ENCODE measurements at places on chromosomes 3 and 15.

DNA sequence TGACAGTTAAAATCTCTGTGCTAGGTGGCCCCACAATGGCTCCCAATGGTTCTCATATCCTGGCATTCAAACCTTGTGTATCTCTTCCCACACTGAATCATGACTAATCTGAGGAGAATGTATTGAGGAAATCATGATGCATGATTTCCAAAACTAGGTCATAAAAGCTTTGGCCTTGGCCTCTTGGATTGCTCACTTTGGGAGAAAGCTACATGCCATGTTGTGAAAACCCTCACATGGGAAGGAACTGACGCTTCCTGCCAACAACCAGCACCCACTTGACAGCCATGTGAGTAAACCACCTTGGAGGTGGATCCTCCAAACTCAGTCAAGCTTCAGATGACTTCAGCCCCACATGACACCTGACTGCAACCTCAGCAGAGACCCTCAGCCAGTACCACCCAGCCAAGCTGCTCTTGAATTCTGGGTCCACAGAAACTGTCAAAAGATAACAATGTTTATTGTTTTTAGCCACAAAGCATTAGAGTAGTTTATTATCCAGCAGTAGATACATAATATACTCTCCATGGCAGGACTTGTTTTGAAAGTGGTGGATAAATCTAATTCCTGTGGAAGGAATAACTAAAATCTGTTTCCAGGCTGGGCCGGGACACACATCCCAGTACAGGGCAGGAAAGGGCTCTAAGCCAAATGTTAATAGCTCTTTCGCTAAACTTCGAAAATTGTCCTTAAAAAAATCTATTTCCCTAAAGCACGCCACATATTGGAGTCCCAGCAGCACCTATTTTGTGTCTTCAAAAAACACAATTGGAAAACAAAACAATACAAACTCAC is 1.0 kb upstream of the ZNF620 start:
- peak; percentile 74 for ATAC-seq

DNA sequence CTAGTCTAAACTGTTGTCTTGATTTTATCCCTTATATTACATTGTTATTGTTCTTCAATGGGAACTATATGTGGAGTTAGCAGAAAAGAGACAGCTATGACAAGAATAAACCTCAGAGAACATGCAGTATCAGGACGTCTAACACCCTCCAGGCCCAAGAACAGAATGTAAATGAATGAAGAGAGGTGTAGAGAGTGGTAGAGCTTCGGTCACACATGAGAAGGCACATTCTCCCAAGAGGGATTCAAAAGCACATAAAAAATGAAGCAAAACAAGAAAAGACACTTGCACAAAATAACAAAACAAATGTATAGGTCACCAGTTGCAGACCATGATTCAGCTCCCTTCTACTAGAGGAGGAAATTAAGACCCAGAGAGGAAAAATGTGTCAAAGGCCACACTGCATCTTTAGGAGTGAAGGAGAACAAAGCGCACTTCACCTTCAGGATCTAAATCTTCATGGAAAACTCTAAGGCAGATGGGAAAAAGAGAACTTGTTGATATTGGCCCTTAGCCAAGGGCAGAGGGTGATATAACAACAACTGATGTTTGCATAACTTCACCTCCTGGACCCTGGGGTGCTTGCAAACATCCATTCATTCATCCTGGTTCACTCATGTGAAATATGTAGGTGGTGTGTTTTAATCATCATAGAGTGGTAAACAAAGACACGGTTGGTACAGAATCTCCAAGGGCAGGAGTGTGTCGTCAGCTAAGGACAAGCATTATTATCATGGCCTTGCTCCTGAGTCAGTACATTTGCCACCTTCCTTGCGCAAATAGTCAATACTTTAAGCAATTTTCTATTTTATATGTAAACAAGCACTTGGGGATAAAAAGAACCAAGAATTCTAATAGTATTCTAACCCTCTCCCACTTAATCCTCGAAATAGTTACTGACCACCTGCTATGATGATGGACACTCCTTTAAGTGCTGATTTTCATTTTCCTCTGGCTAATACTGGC is 8.8 kb downstream of the NEK10 start:
- ATAC-seq: no peak

DNA sequence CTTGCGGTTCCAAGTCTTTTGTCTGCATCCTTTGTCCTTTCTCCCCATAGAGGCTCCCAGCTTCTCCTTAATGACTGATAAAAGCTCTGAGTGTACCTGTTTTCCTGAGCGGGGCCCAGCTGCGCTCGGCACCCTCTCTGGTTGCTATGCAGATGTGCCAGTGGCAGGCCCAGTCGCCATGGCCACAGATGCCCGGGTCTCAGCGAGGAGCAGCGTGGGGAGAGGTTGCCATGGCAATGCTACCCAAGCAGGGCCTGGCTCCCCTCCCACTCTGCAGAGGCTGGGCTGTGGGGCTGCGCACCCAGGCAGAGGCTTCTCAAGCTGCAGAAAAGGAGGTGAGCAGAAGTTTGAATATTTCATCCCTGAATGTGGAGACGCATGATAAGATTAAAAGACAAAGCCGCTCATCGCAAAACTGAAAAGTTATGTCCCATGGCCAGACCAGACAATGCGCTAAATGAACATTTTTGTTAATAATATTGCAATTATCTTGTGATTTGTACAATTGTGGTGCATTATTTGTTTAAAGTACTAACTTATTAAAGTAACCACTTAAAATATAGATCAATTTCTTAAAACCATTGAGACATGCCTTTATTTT is 66.1 kb downstream of the TPRA1 start:
- no peak for ATAC-seq

GRCh38 chr3:97488741-97489140 is 275.8 kb upstream of the ARL6 start:
- no peak for ATAC-seq

DNA sequence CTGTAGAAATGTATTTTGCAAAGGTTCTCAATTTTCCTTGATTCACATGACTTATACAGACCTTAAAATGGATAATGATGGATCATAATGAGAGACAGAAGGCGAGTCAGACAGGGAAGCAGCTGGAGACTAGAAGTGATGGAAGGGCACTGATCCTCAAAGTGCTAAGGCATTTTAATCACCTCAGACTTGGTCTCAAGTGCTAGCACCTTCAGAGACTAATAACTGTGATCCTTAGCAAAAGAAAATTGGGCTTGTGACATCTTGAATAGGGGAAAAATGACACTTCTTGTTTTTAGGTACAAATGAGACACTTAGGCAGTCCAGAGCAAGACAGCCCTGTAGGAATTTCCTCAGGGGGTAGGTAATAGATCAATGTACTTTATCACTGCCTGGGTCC is 1011.7 kb downstream of the SQOR start:
- ATAC-seq: no peak

- no peak for ATAC-seq
Observed at GRCh38 chr3:166445865-166446264, 608.6 kb upstream of the BCHE start.

- no peak for ATAC-seq
Observed at GRCh38 chr3:192273697-192274010, 453.7 kb downstream of the FGF12 start.

DNA sequence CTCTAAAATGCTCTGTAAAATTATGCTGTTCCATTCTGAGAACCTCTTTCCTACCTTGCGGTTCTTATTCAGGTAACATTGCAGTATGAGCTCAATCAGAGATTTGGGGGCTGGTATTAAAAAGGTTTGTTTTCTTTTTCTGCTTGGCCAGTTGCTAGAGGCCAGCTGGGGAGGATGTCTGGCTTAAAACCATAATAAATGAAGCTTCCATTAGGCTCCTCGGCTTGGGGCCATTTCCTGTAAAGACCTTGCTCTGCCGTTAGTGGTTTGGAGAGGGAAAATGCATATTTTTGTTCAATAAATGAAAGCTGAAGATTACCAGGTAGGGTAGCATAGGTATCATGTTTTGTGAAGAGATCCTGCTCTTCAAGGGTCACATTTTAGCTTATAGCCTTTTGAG is 55.2 kb downstream of the MCTP2 start:
- ATAC-seq: no peak

DNA sequence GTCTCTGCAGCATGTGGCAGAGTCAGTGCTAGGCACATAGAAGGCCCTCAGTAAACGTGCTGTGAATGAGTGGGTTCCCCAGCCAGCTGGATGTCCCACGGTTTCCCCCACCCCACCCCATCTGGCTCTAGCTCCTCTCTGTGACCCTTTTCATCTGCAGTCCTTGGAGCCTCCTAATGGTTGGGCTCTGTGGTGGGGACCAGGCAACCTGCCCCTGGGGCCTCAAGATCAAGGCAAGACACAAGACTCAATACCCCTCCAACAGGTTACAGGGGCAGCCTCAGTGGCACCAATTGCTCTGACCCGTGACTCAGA is 17.1 kb upstream of the CYP11A1 start:
- no peak for ATAC-seq

DNA sequence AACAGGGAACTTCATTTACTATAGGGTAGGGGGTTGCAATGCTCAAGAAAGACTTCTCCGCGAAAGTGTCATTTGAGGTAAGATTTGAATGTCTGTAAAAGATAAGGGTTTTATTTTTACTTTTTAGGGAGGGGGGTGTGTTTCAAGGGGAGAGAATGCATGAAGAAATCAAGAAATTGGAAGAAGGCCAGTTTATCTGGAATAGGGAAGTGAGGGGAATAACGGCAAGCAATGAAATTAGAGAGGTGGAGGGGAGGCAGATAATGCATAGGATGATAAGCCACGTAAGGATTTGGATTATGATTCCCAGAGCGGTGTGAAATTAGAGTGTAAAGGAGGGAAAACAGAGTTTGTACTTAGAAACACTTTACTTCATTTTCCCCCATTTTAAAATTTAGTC is 63.0 kb upstream of the MB21D2 start:
- no peak for ATAC-seq

GRCh38 chr3:194203482-194204041 is 67.6 kb downstream of the HES1 start:
- peak; percentile 78 for ATAC-seq

DNA sequence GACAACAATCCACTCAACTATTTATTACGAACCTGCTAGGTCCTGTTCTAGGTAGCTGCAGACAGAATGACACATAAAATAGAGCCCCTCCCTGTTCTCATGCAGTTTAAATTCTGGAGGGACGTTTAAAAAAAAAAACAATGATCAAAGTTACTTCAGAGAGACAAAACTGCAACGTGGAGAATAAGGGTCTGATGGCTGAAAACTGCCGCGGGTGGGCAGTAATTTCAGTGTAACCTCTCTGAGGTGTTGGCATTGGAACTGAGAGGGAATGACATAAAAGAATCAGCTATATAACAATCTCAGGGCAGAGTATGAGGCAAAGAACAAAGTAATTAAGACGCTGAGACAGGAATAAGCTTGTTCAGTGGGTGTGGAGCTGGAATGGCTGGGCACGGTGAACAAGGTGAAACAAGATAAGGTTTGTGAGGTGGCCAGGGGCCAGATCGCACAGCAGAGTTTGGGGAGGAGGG is 19.5 kb downstream of the TBL1XR1 start:
- ATAC-seq: no peak

GRCh38 chr3:150603980-150604319 is 829 bp downstream of the SELENOT start:
- no peak for ATAC-seq

GRCh38 chr3:58723173-58723572 is 56.6 kb upstream of the FAM3D start:
- no peak for ATAC-seq

DNA sequence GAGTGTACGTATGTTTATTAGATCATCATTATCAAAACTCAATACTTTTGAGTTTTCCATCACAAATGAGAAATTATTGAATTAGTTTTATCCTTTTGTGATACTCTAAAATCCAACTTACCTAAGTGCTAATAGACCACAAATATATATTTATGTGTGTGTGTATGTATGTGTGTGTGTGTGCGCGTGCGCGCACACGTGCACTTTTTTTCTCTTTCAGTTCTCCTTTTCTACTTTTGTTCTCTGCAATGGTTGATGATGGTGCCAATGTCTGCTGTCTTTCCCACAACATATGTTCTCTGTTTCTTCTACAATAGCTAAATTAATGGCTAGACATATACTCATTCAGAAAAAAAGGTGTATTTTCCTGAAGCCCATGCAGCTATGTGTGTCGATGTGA is 571.6 kb upstream of the ARPP21 start:
- no peak for ATAC-seq

DNA sequence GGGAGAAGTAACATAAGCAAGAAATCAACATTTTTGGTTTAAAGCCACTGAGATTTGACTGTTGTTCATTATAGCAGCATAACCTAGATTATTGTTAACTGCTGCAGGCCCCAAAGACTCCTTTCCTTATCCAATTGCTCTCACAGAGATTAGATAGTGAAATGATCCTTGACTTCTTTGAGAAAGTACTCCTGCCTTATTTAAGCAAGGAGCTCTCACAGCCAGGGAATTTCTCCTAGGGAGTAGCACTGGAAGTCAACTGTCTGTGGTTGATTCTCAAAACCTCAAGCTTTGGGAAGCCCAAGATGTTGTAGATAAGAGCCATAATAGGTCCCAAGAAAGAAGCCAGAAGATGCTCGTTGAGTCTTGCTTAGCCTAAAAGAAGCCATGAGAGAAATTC is 151.8 kb upstream of the TSC22D2 start:
- ATAC-seq: no peak

GRCh38 chr15:67358391-67358790 is 103.8 kb downstream of the IQCH start:
- ATAC-seq: no peak

DNA sequence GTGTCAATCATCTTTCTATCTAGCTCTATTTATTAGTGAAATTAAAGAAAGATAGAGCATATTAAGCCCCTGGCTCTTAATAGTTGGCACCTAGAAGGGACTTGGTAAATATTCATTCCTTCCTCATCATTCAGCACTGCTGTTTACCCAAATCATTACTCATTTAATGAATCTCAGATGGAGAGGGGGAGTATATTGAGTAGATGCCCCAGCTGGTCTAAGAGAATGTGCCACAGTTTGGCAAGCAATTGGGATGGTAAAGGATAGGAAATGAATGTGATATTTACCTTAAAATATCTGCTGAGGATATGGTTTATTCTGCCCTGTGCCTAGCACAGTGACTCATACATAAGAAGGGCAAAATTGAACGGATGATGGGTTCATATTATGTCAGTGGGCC is 6.0 kb downstream of the IL1RAP start:
- peak; percentile 12 for ATAC-seq

- ATAC-seq: peak; percentile 58
Observed at GRCh38 chr3:52742418-52743041, 28.2 kb downstream of the NEK4 start.

DNA sequence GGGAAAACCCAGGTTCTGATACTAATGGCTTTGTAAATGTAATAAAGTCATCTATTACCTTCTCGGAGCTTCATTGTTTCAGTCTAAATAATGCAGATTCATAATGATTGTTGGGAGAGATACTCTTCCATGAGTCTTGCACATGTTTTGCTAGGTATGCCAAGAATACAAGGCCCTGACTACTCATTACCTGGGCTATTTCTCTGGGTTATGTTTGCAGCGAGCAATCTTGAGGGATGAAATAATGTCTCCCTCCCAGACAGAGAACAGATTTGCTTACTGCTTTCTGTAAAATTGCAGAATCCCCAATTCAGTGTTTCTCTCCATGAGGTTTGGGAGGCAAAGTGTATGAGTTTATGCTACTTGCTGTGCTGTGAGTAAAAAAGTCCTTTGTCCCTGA is 6.2 kb upstream of the CLASP2 start:
- no peak for ATAC-seq
